ENCODE measurements at places on chromosomes 11 and 22. TPM values are rescaled to one million over a fixed set of nuclear protein-coding genes. Genes with fewer than 3 reads are reported as not detected.

EFEMP2 gene
- 1.3 TPM for total RNA-seq

BLID gene
- not detected for total RNA-seq

HBG1 gene
- not detected for total RNA-seq

DNA sequence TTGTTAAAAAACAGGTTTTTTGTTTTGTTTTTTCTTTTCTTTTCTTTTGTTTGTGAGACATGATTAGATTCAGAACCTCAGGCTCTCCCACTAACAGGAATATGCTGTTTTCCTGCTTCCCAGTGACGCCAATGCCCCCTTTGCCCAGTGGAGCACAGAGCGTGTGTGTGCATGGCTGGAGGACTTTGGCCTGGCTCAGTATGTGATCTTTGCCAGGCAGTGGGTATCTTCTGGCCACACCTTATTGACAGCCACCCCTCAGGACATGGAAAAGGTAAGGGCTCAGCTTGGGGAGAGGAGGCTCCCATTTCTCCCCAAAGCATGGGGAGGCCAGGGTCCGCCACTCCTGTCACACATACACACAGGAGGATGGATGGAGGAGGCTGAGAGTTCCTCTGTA is 25.0 kb downstream of the CYB5R2 start:
- H3K4me1 ChIP-seq, result no peaks in the 10 kb centered on the region
- no peaks in the 10 kb centered on the region for H3K27me3 ChIP-seq

GRCh38 chr11:44627911-44628729 is 62.7 kb downstream of the CD82 start:
- no peaks in the 10 kb centered on the region for H3K4me1 ChIP-seq
- H3K4me3 ChIP-seq, result no peak overlapping the region
- no peak for DNase-seq
- H3K36me3 ChIP-seq, result no peaks in the 10 kb centered on the region
- H3K27me3 ChIP-seq, result no peaks in the 10 kb centered on the region

DNA sequence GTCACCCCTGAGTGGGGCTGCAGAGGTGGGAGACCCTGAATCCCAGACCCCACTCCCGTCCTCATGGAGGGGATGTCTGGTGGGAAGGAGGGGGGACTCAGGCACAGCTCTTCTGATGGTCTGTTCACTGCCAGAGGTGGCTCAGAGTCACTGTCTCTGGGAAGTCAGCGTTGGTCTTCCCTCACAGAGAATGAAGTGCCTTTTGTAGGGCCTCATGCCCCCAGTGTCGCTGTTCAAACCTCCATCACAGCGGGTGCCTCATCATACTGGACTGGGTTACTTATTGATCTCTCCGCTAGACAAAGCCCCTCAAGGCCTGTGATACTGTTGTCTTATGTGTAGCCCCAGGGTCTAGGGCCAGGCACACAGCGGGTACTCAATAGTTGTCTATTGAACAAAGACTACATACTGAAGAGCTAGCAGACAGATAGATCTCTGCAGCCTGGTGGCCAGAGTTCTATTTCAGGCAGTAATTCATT is 41.3 kb downstream of the CD6 start:
- H3K27ac ChIP-seq, result no peak overlapping the region
- no peak for DNase-seq
- no peaks in the 10 kb centered on the region for H3K4me1 ChIP-seq
- no peaks in the 10 kb centered on the region for H3K36me3 ChIP-seq

DNA sequence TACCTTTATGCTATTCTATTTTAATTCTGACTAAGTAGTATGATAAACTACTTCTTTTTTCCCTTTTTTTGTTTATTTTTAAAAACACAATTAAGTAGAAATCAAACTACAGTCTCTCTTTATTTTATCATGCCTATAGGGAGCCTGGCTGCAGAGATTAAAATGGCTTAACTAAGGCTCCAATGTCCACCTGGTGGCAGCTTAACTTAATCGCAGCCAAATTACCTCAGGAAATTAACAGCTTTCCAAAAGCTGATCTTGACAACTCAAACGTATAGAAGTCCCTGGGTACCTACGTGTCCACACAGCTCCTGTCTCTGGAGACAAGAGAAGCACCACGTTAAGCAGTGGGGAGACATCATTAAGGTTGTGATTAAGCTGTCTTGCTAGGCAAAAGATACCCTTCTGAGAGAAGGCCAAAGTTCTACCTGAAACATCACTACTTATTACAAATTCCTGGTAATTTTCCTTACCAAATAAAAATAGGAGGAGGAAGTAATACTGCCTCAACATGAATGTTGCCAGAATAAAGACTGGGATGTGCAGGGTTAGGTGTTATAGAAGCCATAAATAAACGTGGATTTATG is 63.2 kb upstream of the SNX19 start:
- no peaks in the 10 kb centered on the region for H3K27me3 ChIP-seq
- H3K36me3 ChIP-seq, result no peaks in the 10 kb centered on the region
- H3K4me1 ChIP-seq, result no peaks in the 10 kb centered on the region
- DNase-seq, result peak; percentile 44
- no peak overlapping the region for H3K4me3 ChIP-seq
- no peak overlapping the region for H3K27ac ChIP-seq
